ENCODE measurements at places on chromosomes 7 and 10.

DNA sequence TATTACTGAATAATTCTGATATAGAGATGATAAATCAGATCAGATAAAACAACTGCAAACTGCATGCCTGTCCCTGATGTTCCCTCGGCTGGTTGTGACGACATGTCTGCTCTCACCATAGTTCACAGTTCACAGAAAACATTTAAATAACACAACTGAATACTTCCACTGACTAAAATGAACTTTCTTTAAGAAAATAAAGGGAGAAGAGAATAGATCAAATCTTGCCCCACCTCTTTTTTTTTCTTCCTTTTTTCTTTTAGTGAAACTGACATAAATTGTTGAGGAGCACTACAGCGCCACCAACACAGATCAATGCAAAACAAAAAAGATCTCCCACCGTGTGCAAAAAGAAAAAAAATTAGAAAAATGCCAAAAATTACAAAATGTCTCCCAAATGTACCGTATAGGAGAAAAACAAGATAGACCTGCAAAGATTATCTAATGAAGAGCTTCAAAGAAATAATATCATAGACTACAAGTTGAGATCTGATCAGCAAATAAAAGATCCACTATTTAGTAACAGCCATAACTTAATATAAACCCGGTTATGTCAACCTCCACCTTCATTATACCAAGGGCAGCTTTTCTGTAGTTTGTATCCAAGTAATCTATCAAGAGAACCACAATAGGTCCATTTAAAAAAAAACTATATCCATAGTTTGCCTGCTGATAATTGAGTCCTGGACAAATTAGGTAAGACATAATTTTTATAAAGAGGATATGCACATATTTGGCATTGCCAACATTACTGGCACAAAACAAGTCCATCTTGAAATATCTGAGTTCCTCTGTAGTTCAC lies 30.7 kb upstream of the EPC1 start:
- DNase-seq, result no peak

- DNase-seq, result no peak
Measured at GRCh38 chr7:143013473-143013872, 13.5 kb downstream of the OR9A2 start.

DNA sequence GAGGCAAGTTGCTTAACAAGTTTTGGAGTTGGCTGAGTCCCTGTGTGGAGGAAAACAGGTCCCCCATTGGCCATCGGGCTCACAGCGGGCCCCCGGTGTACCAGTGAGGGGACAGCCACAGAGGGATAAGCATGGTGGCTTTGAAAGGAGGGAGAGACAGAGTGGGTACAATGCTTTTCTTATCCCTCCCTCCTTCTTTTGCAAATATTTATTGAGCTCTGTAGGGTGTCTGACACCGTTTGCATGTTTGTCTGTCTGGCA lies 2.8 kb downstream of the HTRA1 start:
- DNase-seq, result no peak

- DNase-seq, result no peak
Measured at GRCh38 chr10:73509695-73510094, 13.9 kb upstream of the PPP3CB start.

GRCh38 chr10:17430647-17431355 lies 23.6 kb downstream of the ST8SIA6 start:
- peak; percentile 48 for DNase-seq

DNA sequence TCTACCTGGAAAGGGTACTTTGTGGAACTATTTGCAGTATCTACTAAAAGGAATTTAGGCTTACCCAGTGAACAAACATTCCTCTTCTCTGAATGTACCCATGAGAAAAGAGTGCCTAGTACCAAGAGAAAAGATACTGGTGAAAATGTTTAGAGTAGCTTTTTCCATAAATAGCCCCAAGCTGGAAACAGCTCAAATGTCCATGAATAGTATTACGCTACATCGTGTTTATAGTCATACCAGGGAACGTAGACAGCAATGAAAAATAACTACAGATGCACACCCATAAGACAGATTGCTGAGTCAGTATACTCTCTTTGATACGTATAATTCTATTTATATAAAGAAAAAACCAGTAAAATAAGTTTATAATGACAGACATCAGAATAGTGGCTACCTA lies 285.9 kb downstream of the KLF6 start:
- no peak for DNase-seq

- DNase-seq, result peak; percentile 4
Measured at GRCh38 chr7:123682690-123683089, 27.0 kb downstream of the LMOD2 start.

Measured in HTR-8/SVneo (cell line).